ENCODE measurements at places on chromosomes 6 and 20.

DNA sequence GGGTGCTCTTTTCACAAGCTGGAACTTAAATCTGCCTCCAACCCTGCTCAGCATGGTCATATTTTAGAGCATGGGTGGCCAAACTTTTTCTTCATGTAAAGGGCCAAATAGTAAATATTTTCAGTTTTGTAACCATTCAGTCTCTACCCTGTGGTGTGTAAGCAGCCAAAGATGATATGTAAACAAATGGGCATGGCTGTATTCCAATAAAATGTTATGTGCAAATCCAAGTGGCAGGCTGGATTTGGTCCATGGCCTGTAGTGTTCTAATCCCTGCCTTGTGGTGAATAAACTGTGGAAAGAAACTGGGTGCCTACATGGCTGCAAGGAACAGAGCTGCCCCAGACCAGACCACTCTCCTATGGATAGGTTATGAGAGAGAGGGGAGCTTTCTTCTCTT, 32.7 kb downstream of the OGFRL1 start:
- DNase-seq = peak; percentile 67

DNA sequence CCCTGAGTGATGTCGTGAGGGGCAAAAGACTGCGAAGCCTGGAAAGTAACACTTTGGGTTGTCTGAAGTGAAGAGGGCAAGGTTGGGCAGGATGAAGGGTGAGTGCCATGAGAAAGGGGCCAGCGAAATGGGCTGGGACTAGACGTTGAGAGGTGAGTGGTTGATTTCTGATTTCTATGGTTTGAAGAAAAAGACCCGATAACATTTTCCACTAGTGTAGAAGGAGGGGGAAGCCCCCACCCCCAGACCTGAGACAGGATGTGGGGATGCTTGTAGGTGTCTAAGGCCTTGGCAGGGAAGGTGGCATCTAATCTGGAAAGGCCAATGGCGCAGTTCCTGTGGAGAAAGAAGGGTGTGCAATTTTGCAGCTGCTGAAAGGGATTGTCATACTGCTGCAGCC, 25.3 kb upstream of the KIF3B start:
- DNase-seq = no peak

- no peak for DNase-seq
Observed at GRCh38 chr6:107869871-107870270, 45.8 kb upstream of the SCML4 start.

DNA sequence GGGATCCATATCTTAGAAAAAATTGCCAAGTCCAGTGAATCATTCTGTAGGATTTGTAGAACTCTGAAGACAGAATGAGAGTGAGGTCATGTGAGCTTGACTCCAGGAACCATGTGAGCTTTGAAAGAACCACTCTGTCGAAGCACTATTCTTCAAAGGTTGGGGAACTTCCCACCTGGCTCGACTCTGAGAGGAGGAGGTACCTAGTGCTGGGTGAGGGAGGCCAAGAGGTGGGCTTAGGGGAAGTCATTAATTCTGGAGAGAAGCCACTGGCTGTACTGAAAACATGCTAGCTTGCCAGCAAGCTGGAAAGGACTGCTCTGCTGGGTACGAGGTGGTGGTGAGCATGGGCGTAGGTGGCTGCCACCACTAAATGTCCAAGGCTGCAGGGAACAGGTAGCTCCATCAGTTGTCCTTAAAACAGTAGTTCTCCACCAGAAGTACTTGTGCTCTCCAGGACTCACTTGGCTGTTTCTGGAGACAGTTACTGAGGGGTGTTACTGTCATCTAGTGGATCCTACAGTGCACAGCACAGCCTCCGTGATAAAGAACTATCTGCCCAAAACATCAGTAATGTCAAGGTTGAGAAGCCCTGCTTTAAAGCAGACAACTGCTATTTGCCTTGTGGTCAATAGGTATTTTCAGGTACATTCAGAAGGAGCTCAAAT, 34.7 kb upstream of the SYNJ2 start:
- DNase-seq = no peak

DNA sequence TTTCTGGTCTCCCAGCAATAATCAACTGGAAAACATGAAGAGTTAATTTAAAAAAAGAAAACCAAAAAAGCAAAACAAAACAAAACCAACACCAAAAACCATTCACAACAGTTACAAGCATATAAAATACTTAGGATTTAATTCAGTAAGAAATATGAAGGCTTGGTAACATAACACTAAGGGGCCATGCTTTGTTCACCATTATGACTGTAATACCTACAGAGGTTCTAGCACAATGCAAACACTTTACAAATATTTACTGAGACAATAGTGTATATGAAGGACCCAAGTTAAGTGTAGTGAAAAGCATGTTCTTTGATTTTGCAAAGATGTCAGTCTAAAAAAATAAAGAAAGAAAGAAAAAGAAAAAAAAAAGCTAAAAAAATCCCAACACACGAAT, 109.8 kb upstream of the EMILIN3 start:
- DNase-seq = no peak

GRCh38 chr6:143248359-143248758, 187.7 kb downstream of the AIG1 start:
- DNase-seq = no peak

DNA sequence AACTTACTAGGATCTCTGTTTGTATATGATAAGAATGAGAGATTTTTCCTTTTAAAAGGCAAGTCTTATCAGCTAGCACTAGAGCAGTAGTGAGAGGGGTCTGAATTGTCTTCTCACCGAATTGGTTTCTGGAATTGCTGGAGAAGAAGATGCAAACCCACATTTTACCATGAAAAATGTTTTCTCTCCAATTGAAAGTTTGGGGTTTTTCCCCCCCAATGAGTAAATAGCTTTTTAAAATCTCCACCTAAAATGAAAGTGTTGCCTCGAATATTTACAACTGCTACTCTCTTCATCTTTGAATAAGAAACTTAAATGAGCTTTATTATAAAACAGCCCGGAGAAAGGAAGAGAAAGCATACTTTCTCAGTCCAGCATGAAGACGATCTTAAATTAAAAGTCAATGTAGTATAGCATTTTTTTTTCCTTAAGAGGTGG, 1.8 kb downstream of the TCF21 start:
- DNase-seq = no peak

GRCh38 chr6:143336446-143337152, 113.9 kb downstream of the ADAT2 start:
- DNase-seq = no peak

DNA sequence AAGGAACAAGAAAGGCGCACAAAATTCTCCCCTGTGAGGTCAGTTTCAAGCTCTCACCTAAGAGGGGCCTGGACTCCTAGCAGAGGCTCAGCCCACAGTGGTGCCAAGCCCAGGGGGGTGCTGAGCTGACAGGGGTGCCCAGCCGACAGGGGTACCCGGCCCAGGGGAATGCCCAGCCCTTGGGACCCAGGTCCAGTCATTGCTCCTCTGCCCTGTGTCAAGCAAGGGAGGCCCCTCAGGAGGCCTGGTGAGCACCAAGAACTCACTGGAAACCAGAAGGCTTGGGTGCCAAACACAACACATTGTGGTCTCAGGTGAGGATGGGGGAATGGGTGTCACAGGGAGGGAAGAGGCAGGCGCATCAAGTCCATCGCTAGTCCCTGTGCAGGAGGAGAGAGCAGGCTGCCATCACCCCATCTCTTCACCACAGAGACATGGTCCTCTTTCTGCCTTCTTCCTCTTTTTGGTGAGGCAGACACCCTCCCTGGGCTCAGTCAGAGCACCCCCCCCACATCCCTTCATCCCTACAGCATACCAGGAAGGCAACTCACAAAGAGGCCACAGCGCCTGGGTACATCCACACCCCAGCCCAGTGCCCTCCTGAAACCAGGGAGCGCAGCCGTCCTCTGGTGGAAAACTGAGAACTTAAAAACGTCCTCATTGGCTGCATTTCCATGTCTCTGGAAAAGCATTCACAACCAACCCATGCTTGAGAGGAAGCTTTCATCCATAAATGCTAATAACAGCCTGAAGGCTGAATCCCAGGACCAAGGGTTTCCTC, 111.3 kb downstream of the BANF2 start:
- DNase-seq = no peak

- no peak for DNase-seq
Observed at GRCh38 chr20:46801003-46801702, 91.7 kb downstream of the SLC2A10 start.

DNA sequence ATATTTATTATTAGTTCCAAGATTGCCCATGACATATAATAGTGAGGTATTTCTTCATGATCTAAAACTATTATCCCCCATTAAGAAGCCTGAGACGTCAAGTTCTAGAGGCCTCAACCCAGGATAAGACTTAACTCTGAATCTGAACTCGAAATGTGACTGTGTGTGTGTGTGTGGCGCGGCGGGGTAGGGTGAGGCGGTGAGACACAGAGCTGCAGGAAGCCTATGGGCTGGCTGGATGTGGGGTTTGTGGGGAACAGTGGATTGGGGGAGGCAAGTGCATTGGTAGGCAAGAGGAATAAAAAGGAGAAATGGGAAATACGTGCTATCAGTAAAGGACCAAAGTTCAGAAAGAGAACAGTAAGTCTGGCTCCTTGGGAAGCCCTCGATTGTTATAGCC, 66.5 kb upstream of the RNF146 start:
- DNase-seq = no peak

GRCh38 chr6:37882292-37882691, 62.8 kb downstream of the ZFAND3 start:
- no peak for DNase-seq

DNA sequence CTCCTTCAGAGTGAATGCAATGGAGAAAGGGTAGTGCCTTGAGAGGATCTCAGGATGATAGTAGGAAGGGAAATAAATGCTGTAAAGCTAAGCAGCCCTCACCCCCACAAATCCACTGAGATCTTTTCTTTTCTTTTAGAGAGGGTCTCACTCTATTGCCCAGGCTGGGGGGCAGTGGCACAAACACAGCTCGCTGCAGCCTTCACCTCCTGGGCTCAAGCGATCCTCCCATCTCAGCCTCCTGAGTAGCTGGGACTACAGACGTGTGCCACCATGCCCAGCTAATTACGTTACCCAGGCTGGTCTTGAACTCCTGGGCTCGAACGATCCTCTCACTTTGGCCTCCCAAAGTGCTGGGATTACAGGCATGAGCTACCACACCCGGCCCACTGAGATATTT, 16.0 kb upstream of the AVP start:
- DNase-seq = no peak

DNA sequence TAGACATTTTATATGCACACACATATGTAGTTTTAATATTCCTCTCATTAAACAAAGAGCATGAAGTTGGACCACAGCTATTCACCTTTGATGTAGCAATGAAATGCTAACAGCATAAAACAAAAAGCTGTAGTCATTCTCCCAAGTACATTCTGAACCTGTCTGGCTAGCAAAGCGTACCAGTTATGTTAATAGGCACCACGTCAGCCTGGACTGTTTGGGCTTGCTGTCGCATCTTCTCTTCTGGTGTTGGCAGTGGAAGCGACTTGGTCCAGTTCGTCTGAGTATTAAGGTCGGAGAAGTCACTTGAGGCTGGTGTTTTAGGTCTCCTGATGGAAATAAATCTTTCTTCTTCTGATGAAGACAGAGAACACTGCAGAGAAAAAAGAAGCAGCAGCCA, 42.8 kb downstream of the HEBP2 start:
- DNase-seq = no peak

DNA sequence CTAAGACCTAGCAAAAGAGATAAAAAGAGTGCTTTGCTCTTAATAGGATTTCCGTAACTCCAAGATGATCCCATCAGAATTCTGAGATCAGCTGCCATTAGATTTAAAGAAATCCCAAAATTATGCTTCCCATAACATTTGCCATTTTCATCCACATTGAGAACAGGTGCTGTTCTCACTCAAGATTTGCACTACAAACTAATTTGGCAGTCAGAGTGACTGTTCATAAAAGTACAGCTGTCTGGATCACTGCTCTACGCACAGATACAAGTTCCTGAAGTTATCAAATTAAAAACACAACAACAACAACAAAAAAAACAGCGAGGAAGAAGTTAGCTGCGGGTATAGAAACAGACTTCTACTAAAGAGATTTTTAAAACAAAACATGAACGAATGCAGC, 58.1 kb downstream of the ASCC3 start:
- no peak for DNase-seq

- no peak for DNase-seq
Observed at GRCh38 chr6:36479256-36479655, 36.5 kb downstream of the KCTD20 start.

DNA sequence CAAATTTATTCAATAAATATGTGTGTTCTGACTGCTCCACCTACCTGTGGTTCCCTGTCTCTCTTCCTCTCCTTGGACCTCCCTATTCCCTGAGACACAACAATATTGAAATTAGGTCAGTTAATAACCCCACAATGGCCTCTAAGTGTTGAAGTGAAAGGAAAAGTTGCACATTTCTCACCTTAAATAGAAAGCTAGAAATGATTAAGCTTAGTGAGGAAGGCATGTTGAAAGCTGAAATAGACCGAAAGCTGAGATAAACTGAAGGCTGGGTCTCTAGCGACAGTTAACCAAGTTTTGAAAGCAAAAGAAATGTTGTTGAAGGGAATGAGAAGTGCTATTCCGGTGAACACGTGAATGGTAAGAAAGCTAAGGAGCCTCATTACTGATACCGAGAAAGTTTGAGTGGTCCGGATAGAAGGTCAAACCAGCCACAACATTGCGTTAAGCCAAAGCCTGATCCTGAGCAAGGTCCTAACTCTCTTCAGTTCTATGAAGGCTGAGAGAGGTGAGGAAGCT, 34.1 kb downstream of the UST start:
- no peak for DNase-seq

- no peak for DNase-seq
Observed at GRCh38 chr6:155278319-155279049, 14.7 kb downstream of the CLDN20 start.

- no peak for DNase-seq
Observed at GRCh38 chr6:118367314-118367713, 180.8 kb upstream of the PLN start.

DNA sequence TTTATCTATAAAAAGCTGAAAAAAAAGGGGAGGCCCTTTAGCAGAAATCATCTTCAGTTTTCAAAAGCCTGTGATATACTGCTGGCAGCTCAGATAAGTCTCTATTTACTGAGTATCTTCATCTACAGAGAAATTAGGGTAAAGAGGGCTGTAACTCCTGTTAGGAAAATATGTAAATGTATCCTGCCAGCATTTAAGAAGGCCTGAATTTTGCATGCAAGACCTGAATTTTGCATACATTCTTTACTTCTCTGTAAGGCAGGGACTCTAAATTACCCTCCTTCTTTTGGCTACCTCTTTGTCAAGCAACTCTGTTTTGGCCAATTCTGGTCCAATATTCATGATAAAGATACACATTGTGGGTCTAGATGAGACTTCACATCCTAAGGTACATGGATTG, 150.6 kb upstream of the SPACA1 start:
- no peak for DNase-seq

GRCh38 chr6:15800841-15801617, 138.2 kb upstream of the DTNBP1 start:
- DNase-seq = no peak

DNA sequence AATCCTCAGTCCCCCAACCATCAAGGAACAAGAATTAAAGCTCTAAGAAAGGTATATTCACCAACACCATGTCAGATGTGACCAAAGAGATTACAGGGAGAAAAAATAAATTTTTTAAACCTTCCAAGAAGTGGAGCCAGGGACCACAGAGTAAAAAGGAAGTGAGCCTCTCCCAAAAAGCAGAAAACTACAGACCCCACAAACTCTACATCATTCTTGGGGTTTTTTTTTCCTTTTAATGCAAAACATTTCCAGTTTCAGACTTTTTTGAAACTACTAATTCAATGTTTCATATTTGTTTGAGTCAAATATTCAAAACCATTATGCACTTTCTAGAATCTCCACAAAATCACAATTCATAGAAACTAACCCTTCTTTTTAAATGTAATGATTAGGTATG, 6.8 kb upstream of the IL17F start:
- no peak for DNase-seq

GRCh38 chr20:15176929-15177328, 839.5 kb upstream of the FLRT3 start:
- no peak for DNase-seq

- DNase-seq = no peak
Observed at GRCh38 chr6:141726248-141726647, 406.5 kb upstream of the GJE1 start.
